Fibroblast of skin of left quadriceps (primary cell): ENCODE measurements at places on chromosomes 7 and 10.

GRCh38 chr7:104328296-104328969, at the start of gene LHFPL3:
Gene LHFPL3 (plus strand): TSS chr7:104328603.
- DNase-seq: no peak

GRCh38 chr7:45028920-45029344, 28.9 kb downstream of the CCM2 start:
- no peak for DNase-seq

GRCh38 chr10:102770792-102771191, 27.0 kb downstream of the WBP1L start:
- no peak for DNase-seq

DNA sequence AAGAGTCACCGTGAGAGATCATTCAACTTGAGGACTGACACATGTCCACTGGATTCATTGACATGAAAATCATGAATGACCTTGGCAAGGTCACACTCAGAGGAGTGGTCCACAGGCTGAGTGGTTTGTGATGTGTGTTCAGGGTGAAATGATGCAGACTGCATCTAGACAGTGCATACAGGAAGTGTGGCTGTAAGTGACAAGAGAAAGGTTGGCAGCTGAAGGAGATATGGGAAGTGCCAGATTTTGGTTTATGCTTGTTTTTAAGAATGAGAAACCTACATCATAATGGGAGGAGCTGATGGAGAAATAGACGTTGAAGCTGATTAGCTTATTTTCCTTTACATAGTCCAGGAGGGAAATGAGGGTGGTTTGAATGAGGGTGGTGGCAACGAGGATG, 64.8 kb upstream of the VIPR2 start:
- no peak for DNase-seq

DNA sequence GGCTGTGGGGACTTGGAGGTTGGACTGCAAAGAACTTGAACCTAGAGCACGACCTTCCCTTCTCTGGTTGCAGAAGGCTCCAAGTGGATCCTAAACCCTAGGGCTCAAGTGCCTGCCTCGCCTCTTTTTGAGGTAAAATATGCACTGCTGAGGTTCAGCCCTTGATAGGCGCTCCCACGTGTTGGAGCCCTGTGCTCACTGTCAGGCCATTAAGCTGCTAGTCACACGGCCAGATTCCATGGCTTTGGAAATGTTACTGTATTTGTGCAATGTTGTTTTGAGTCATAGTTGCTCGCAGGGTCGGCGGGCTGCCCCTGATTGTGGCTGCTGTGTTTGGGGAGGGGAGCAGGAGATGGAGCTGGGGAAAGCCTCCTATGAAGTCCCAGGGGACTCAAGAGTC, 39.8 kb upstream of the PCBD1 start:
- DNase-seq: no peak

- DNase-seq: no peak
These were observed 41.7 kb upstream of the HSPA12A start for GRCh38 chr10:116784035-116784434.

DNA sequence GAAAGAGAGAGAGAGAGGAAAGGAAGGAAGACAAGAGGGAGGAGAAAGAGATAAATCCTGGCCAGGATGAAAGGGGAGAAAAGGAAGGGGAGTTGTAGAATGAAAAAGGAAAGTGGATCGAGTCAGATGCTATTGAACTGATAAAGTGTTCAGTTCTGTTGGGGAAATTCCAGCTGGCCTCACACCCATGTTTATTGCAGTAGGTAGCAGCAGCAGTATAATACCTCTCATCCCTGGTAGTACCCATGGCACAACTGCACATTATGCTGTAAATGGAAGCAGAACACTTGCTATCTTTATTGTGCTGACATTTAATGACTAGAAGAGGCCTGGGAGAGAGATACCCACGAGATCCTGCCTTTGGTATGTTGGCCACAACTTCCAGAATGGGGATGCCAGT, 178.1 kb downstream of the EVX1 start:
- no peak for DNase-seq

- no peak for DNase-seq
These were observed 386.3 kb downstream of the TNS3 start for GRCh38 chr7:47195641-47196040.

DNA sequence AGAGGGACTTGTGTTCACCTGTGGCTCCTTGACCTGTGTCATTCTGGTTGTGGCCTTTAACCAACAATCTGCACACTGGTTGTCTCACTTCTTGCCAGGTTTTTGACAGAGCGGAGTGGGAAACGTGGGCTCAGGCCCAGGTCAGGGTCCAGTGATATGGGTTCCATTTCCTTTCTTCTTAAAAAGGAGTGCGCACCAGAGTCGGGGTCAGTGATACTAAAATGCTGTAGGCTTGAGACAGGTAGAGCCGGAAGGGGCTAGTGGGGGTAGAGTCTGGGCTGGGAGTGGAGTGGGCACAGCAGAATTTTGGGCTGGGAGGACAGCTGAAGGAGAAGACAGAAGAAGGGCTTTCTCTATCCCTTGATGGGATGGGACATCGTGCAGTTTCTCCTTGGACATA, 61.2 kb downstream of the SH2D4B start:
- DNase-seq: no peak

GRCh38 chr10:11328264-11329061, 283.0 kb downstream of the USP6NL start:
- DNase-seq: no peak

- no peak for DNase-seq
These were observed 167.1 kb downstream of the NEURL1 start for GRCh38 chr10:103660364-103661197.

DNA sequence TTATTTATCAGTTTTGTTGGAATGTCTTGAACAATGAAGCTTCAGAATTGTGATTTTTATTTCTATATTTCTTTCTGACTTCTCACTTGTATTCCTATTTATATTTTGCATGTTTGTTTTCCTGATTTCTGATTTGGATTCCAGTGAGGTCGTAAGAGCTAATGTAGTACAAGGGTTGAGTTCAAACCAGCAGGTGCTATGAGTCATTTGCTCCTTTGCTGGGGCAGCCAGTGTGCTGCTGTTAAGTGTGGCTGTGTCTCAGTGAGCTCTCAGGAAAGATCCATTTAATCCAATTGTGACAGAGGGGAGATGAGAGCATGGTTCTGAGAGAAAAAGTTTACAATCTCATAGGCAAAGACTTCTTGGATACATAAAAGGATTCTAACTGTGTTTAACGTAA, 48.6 kb downstream of the MCU start:
- DNase-seq: no peak

GRCh38 chr7:116798232-116798631, 64.2 kb upstream of the CAPZA2 start:
- DNase-seq: no peak

- peak; percentile 75 for DNase-seq
These were observed 64.8 kb upstream of the MEOX2 start for GRCh38 chr7:15751191-15751701.

GRCh38 chr7:152968514-152968913, 209.0 kb downstream of the ACTR3B start:
- no peak for DNase-seq

- peak; percentile 65 for DNase-seq
These were observed 37.5 kb downstream of the NET1 start for GRCh38 chr10:5449823-5450222.

GRCh38 chr7:157674715-157675426, 338.1 kb downstream of the DNAJB6 start:
- no peak for DNase-seq

- no peak for DNase-seq
These were observed 819 bp upstream of the TRIM4 start for GRCh38 chr7:99920149-99920548.

GRCh38 chr10:109780997-109781396, 142.3 kb downstream of the XPNPEP1 start:
- no peak for DNase-seq
